Left ventricle myocardium inferior (tissue), 1 donor: ENCODE measurements at places on chromosomes 2 and 18. TPM values are rescaled to one million over a fixed set of nuclear protein-coding genes. Genes with fewer than 3 reads are reported as not detected.

DNA sequence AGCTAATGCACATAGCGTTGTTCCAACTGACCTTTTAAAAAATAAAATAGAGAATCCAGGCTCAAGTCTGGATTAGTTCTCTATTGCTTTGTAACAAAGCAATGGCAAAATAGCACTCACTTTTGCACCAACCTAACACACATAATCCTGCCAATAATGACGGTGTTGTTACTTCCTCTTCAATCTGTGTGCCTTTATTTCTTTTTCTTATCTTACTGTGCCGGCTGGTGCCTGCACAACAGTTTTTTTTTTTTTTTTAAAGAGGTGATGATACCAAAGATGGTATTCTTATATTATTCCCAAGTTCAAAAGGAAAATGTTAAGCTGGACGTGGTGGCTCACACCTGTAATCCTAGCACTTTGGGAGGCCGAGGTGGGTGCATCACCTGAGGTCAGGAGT lies 3.4 kb downstream of the PLB1 start:
- H3K27me3 ChIP-seq: peaks cover 10% of the 10 kb centered on the region
- no peak overlapping the region for H3K27ac ChIP-seq
- DNase-seq: no peak
- H3K36me3 ChIP-seq: no peaks in the 10 kb centered on the region
- no peak overlapping the region for H3K4me3 ChIP-seq
- no peaks in the 10 kb centered on the region for H3K4me1 ChIP-seq

DNA sequence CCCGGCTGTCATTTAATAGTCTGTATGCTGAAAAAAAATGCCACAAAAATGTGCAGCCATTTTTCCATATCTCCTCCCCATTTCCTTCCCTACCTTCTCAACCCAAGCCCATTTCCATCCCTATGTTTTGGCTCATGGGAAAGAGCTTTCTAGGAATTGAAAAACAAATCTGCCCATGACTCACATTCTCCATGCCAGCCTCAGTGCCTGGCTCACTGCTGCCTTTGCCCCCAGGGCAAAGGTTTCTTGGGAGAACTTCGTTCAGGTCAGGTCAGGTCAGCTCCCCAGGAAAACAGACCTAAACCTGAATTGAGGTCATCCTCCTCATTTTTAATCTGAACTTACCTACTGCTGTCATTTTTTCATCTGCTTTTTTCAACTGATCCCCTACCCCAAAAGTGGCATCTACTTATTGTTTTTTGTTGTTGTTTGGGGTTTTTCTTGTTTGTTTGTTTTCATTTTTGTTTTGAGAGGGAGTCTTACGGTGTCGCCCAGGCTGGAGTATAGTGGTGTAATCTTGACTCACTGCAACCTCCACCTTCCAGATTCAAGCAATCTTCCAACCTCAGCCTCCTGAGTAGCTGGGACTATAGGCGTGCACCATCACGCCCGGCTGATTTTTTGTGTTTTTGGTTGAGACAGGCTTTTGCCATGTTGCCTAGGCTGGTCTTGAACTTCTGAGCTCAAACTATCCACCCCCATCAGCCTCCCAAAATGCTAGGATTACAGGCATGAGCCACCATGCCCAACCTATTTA lies 66.7 kb downstream of the FECH start:
- H3K4me3 ChIP-seq: no peak overlapping the region
- peaks cover 27% of the 10 kb centered on the region for H3K27me3 ChIP-seq

DNA sequence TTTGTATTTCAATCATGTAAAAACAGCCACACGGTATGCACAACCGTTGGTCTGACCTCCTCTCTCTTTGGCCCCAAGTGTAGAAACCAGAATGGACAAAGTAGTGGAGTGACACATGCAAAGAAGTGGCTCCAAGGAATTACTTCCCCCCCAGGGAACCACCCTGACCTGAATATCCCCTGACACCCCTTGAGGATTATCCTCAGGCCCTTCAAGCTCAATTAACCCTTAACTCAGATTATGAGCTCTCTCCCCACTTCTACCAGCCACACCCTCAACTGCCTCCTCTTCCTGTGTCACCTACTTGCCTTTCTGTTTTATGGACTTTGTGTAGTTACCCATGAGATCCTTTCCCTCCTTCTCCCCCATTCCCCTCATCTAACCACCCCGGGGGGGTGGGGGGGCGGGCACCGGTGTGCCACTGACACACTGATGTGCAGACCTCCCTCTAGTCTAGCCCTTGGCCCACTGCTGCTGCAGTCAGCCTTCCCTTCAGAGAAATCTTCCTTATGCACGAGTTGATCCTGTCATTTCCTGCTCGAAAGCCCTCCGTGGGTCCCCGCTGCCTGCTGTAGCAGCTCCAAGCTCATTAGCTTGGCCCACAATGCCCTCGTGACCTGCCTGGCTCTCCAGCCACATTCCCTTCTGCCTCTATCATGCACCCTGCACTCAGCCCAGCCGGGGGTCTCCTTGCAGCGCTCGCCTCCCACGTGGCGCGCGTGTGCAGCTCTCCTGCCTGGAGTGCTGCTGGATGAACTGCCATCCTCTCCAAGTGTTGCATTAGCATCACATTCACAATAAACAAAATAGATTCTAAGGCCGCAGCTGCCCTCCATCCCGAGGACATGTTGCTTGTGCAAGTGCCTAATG lies 40.1 kb upstream of the TMEM177 start:
- no peak overlapping the region for H3K4me3 ChIP-seq
- no peak overlapping the region for H3K27ac ChIP-seq
- H3K27me3 ChIP-seq: no peaks in the 10 kb centered on the region
- no peaks in the 10 kb centered on the region for H3K4me1 ChIP-seq
- H3K36me3 ChIP-seq: no peaks in the 10 kb centered on the region

ANKRD30BL gene
- not detected for total RNA-seq

- no peaks in the 10 kb centered on the region for H3K36me3 ChIP-seq
- no peaks in the 10 kb centered on the region for H3K4me1 ChIP-seq
- no peak overlapping the region for H3K27ac ChIP-seq
- H3K4me3 ChIP-seq: no peak overlapping the region
- no peaks in the 10 kb centered on the region for H3K27me3 ChIP-seq
- no peak for DNase-seq
Observed at GRCh38 chr18:33239298-33239697, 201.2 kb downstream of the CCDC178 start.

GRCh38 chr2:12606472-12607000 lies 110.2 kb upstream of the TRIB2 start:
- no peaks in the 10 kb centered on the region for H3K27me3 ChIP-seq
- H3K36me3 ChIP-seq: no peaks in the 10 kb centered on the region
- no peak overlapping the region for H3K4me3 ChIP-seq
- H3K4me1 ChIP-seq: peaks cover 10% of the 10 kb centered on the region
- no peak for DNase-seq
